NCI-H2227 treated with DMSO at 0.1 percent for 48 hours (cell line): ENCODE measurements at places on chromosomes 4 and X.

DNA sequence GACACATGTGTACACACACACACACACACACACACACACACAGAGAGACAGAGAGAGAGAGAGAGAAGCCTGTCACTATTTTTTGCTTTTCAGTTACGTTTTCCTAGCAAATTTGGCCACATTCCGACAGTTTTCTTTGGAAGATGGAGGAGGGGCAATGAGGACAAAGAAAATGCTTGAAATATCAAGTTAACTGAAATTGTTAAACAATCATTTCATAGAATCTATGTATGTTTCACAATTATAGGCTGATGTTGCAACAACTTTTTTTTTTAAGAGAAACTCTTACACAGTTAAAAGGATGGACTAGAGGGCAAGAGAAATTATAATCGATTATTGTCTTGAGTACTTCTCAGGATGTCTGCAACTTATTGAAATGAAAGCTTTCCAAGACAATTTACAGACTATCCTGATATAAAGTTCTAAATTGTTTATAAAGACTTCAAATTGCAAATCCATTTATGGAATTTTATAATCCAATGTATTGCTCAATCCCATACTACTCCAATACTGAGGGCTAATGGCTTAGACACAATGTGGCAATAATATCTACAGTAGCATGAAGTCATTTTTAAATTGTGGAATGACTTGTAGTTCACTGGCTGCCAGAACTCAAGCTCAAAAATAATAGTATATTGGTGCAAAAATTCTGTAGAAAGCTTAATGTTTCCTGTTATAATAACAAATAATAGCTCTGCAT lies 647.0 kb upstream of the PCDH7 start:
- DNase-seq, result no peak

DNA sequence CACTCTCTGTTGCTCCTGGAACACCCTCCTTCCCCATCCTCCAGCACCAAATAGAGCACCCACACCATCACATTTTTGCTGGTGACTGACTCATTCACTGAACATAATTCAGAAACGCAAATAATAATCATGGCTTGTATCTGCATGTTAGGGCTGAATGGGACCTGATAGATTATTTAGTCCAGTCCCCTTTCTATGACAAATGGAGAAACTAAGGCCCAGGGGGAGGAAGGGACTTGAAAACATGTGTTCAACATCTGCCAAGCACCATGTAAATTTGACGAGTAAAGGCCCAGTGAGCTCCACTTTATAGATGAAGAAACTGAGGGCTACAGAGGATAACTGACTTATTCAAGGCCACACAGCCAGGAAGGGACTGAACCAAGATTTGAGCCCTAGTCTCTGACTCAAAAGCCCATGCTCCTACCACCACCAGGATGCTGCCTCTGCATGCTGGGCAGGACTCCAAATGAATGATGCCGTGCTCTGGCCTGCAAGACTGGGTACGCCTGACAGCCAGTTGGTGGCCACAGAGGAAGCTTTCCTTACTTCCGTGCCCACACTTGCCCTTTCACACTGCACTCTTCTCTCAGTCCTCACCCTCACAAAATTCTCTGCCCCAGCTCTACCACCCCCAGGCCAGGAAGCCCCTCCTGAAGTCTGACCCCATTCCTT lies 133.3 kb upstream of the PJA1 start:
- DNase-seq, result no peak

- DNase-seq, result no peak
These were observed 37.6 kb downstream of the ARSJ start for GRCh38 chr4:113941836-113942235.

DNA sequence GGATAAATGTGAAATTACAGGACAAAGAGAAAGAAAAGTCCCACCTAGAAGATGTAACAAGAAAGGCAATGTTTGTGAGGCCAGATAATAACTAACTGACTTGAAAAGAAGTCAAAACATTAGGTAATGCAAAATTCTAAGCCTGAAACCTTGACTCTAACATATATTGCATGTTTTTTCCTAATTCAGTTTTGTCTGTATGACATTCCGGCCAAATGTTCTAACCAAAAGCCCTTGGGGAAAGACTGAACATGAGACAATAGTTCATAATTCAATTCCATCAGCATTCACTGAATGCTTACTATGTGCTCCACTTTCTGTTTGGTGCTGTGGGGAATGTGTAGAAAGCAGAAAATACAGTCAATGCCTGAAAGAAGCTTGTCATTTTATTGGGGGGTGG lies 84.8 kb upstream of the PLAC1 start:
- no peak for DNase-seq

- DNase-seq, result no peak
These were observed 16.5 kb upstream of the BMPR1B start for GRCh38 chr4:94741304-94741703.
